ENCODE measurements at places on chromosomes 12 and 14. TPM values are rescaled to one million over a fixed set of nuclear protein-coding genes. Genes with fewer than 3 reads are reported as not detected.

The INHBC gene
- 0.21 TPM for total RNA-seq

The TRAF3 gene
- 19.7 TPM for total RNA-seq

- no peak for DNase-seq
Measured at GRCh38 chr14:93185349-93185720, 218 bp downstream of the LYSET start.

DNA sequence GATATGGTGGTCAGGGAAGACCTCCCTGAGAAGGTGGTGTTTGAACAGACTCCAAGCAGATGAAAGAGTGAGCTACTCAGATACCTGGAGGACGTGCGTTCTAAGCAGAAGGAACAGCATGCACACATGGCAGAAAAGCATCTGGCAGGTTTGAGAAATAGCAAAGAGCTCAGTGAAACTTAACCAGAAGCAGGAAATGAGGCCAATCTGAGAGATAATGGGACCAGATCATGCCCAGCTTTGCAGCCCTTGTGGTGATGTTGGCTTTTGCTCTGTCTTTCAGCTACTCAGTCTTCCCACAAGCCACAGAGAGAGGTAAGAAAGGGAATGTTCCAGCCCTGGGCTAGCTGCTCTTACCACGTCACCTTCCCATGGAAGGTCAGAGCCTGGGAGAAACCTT lies 176.3 kb upstream of the GSC start:
- no peak for DNase-seq

The BICDL1 gene
- total RNA-seq = 9.7 TPM
